ENCODE measurements at places on chromosomes 3 and 15.

DNA sequence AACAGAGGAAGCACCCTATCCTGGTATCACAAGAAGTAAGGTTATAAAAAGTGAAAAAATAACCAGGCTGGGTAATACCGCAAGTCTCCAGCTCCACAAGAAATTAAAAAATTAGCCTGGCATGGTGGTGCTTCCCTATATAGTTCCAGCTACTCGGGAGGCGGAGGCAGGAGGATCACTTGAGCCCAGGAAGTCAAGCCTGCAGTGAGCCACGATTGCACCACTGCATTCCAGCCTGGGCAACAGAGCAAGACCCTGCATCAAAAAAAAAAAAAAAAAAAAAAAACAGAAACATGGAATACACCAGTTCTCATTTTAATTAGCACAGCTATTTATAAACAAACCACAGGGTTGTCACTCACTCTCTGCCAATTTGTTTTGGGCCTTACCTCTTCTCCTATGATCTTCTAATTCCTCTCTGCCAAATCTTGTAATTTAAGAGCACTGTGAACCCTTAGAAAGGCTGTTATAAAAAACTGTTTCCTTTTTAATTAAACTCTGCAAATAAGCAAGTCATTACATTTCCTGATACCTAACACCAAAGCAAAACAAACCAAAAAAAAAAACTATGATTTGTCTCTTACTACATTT is 22.6 kb downstream of the DCUN1D1 start:
- DNase-seq = no peak

DNA sequence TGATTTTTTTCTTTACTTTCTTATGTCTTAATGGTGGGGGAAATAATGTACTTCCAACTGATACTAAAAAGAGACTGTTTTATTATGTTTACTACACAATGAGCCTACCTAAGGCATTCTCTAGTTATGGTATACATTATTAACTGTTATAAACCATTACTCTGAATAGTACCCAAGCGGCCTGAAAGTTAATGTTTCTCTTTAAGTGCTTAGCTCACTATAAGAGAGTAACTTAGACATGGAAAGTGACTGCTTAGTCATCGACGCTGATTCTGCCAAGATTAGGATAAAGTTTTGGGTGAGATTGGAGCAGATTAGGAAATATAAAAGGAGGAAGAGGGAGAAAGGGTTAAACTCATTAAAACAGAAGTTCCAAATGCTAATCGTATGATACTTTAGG is 365.0 kb downstream of the NLGN1 start:
- no peak for DNase-seq

DNA sequence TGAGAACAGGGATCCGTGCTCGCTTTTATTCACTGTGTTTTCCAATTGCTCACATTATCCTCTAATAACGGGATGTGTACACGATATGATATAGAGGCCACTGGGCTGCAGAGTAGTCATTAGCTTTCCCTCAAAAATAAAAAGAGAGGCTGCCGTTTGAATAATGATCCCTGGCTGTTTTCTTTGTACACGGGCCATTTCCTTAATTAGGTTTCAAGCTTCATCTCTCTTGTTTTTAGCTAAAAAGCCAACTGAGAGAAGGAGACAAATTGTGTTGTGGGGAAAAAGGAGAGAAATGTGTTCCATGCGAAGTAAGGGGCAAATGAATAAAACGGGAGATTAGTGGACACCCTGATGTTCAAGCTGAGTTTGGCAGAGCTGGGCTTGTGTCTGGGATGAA is 174.2 kb downstream of the CACNA2D3 start:
- no peak for DNase-seq

GRCh38 chr3:8595252-8595651 is 49.3 kb downstream of the SSUH2 start:
- DNase-seq = no peak

DNA sequence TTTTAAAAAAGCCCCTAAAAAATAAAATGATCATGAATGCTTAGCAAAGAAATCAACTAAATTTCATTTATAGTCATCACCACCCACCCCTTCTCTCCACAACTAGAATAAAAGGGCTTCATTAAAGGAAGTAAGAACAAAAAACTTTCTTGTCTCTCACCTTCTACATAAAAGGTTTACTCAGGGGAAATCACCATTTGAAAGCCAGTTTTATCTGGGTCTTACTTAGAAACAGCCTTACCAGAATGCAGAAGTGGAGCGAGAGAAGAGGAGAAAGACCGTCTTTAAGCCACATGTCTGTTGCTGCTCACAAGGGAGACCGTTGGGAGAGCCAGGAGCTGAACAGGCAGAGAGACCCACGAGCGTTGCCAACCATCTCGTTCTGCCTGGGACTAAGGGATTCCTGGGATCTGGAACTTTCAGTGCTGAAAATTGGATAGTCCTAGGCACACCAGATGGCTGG is 350.1 kb upstream of the PROK2 start:
- DNase-seq = no peak

DNA sequence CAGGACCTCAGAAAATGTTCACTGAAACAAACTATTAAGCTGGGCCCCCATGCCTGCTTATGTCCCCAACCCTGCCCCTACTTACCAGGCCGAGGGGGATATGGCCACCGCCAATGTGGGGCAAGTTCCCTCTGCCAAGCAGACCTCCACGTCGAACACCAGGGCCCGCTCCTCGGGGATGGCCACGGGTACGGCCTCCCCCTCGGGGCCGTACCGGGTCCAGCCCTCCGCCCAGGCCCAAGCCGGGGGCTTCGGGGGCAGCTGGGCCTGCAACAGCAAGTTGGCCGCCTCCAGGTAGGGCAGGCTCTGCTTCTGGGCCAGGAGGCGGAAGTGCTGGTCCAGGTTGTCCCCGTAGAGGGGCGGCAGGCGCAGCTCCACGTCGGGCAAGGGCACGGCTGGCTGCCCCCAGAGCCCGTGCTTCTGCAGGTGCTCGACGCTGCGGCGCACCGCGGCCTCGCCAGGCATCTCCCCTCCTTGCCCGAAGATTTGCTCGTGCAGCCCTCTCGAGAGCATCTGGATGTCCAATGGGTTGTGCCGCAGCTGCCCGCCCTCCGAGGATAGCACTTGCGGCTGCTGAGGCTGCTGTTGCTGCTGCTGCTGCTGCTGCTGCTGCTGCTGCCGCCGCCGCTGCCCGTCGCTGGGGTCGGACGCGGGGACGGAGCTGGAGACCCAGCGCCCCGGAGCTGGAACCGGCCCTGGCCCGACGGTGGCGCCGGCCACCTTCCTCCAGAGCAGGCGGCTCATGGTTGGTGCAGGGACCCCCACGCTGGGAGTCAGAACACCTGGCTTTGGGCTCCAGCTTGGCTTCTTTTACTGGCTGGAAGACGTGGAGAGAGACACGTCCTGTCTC is 1.4 kb downstream of the POLG start:
- no peak for DNase-seq

All from esophagus squamous epithelium (tissue), 5 donors.